LHCN-M2 (cell line): ENCODE measurements at places on chromosomes 1 and 21. TPM values are rescaled to one million over a fixed set of nuclear protein-coding genes. Genes with fewer than 3 reads are reported as not detected.

TMEM125 gene
- total RNA-seq: not detected in 2 replicates

HES3 gene
- not detected in 2 replicates for total RNA-seq

GRCh38 chr1:184932319-184932718 is 42.0 kb downstream of the NIBAN1 start:
- no peak for DNase-seq

DNA sequence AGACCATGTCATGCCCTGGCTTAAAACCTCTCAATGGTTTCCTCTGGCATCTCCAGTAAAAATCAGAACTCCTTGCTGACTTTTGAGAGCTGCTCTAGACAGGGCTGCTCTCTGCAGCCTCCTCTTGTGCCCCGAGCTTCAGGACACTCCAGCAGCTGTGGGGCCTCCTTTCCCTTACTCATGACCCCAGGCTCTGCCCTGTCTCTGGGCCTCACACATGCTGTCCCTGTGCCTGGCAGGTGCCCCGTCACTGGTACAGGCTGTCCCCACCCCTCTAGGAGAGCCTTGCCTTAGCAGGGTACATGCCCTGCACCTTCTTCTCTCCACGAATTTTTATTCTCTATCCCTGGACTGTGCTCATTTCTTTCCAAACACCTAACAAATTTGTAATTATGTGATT is 43.2 kb downstream of the HIVEP3 start:
- DNase-seq: no peak

- no peak for DNase-seq
Observed at GRCh38 chr1:36913484-36914060, 120.7 kb downstream of the GRIK3 start.

DNA sequence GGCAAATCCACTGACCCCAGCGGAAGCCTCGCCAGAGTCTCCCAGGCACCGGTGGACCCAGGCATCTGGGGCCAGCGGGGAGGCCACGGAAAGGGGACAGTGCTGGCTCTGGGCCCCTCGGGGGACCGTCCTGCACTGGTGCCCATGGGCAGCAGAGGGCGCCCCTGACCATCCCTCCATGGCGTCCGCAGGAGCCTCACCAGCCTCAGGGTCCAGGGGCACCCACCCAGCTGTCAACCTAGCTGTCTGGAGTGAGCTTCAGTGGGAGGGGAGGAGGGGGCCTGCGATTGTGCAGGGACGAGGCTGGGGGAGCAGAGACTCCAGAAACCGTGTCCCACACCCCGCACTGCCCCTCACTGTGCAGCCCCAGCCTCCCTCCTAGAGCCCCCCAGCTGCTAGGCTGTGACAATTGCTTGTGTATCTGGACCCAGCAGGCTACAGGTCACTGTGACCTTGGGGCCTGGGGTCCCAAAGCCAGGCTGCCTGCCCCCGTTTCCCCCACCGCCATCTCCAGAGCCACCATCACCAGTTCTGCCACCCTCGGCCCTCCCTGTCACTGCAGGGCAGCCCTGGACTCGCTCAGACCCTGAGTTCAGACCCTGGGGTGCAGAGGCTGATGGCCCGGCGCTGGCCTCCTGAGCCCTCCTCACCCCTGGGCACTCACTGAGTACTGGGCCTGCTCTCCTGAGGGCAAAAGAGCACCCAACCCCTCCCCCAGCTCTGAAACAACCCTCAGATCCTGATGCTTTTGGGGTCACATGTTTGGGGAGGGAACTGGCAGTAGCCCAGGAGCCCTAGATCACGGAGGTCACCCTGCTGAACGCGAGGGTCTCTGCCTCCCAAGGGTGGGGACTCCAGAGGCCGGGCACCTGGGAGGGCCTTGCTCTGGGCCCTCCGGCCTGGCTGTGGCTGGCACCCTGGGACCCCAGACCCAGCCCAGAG is 10.6 kb upstream of the COL6A1 start:
- DNase-seq: no peak
